ENCODE measurements at places on chromosomes 16 and 17. TPM values are rescaled to one million over a fixed set of nuclear protein-coding genes. Genes with fewer than 3 reads are reported as not detected.

TLCD2 gene
- total RNA-seq: 7.5 TPM

LRRC37A2 gene
- total RNA-seq: 7.7 TPM

GRCh38 chr17:51355441-51356410 lies 95.4 kb downstream of the UTP18 start:
- no peak for DNase-seq

- no peak for DNase-seq
Observed at GRCh38 chr17:47714773-47715396, 18.2 kb upstream of the TBX21 start.

- DNase-seq: no peak
Observed at GRCh38 chr17:11122908-11123307, 118.1 kb upstream of the SHISA6 start.

DNA sequence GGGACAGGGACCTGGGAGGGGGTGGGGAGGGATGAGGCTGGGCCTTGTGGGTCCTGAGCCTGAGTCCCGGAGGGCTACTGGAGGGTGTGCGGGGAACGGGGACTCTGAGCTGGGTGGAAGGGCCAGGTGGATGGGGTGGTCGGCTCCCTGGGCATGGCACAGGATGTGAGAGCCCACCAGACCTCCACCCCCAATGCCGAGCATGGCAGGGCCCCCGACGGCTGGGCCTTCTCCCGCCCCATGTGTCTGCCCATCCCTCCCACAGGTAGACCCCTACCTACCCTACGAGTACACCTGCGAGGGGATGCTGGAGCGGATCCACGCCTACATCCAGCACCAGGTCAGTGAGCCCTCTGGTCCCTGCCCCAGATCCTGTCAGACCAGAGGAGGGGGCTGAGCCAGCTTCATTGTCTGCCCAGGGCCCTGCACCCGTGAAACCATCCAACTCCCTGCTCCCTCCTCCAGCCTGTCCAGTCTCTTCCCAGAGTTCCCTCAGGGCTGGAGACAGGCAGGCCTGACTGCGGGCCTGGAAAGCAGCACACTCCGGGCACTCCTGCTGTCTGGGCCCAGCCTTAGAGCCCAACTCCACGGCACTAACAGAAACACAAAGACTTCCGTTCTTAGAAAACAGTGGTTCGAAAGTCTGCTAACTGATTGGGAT lies 78.0 kb downstream of the MGAT5B start:
- DNase-seq: no peak

DNA sequence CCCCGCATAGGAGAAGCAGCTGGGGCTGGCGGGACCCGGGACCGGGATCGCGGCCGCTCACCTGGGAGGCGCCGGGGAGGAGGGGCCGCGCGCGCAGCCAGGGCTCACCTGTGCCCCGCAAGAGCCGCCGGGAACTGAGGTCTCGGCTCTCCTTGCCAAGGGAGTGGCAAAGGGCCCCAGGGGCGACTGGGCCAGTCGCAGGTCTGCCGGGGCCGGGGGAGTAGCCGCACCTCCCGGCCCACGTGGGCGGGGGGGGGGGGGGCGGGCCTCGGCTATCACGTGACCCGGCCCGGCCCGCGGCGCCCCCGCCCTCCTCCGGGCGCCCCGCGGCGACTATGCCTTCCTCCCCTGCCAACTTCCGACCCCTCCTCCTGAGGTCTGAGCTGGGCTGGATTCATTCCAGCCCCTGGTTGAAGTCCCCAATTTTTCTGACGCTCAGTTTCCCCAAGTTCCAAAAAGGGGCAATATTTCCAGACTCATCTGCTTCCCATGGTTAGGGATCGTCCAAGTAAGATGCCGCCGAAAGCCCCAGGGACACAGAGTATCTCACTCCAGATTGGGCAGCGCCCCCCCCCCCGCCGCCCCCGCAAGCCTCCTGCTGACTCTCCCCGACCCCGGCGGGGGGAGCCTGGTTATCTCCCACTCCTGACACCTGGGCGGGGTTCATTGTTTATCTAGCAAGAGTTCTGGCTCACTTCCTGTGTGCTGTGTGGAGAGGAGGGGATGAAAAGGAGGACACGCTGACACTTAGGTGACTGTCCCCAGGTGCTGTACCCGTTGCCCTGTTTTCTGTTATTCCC lies at the start of gene TMC6:
TSS of gene TMC6 (minus strand) at position 205 of the 800 bp plus-strand sequence. CDS start 1,923 bp downstream, outside the sequence.
- no peak for DNase-seq

- no peak for DNase-seq
Observed at GRCh38 chr17:76267051-76267576, 2.0 kb downstream of the UBALD2 start.

DNA sequence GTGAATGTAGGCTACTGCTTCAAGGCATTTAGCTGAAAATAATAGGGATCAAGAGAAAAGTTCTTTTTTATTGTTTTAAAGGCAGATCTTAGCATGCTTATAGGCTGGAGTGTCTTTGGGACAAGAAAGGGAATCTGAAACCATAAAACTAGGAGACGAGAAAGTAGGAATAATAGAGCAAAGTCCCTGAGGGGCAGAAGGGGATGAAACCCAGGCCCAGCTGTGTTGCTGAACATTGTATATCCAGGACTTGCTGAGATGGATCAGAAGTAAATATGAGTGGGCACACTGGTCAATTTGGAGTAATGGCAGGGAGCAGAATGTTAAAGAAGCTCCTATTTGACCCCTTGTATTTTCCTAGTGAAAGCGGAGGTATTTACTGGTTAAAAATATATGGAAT lies 9.3 kb downstream of the ZNF689 start:
- DNase-seq: no peak

DNA sequence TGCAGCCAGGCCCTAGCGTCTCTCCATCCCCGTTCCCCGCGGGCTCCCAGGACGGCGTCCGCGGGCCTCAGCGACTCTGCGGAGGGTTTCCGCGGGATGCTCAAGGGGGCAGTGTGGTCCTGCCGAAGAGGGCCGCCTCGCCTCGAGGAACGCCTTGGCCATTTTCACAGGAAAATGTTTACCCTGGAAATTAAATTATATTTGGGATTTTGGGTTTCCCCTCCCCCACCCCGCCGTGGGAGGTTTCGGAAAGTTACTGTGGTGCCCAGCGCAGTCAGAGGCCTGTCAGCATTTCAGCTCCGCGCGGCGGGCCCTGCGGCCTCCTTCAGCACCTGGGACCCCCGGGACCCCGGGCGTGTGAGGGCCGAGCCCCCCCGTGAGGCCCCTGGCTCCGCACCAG lies 94.5 kb downstream of the PCTP start:
- no peak for DNase-seq

DNA sequence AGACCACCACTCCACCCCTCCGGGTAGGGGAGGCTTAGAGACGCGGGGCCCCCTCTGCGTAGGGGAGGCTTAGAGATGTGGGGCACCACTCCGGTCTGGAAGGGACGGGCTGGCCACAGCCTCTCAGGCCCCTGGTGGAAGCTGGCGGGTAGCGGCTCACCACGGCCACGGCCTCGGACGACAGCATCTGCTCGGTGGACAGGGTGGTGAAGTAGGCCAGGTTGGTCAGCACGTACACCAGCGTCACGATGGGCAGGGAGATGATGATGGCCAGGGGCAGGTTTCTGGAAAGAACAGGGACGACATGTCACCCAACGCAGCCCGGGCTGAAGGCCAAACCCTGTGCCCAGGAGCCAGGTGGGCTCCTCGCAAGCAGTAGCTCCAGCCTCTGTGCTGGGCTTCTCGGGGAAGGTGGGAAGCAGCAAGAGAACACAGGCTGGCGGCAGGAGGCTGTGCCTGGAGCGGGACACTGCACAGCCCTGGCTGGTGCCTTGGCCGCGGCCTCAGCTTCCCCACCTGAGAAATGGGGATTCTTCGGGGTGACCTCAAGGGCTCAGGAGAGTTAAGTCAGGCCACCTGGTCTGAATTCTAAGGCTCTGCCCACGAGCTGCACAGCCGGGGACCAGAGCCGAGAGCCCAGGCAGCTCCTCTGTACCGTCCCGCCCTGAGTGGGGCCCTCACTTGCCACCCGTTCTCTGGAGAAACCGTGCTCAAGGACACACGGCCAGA lies 29.6 kb downstream of the SLC7A5 start:
- no peak for DNase-seq

- DNase-seq: no peak
Observed at GRCh38 chr17:43536236-43536992, 9.7 kb downstream of the ETV4 start.

DNA sequence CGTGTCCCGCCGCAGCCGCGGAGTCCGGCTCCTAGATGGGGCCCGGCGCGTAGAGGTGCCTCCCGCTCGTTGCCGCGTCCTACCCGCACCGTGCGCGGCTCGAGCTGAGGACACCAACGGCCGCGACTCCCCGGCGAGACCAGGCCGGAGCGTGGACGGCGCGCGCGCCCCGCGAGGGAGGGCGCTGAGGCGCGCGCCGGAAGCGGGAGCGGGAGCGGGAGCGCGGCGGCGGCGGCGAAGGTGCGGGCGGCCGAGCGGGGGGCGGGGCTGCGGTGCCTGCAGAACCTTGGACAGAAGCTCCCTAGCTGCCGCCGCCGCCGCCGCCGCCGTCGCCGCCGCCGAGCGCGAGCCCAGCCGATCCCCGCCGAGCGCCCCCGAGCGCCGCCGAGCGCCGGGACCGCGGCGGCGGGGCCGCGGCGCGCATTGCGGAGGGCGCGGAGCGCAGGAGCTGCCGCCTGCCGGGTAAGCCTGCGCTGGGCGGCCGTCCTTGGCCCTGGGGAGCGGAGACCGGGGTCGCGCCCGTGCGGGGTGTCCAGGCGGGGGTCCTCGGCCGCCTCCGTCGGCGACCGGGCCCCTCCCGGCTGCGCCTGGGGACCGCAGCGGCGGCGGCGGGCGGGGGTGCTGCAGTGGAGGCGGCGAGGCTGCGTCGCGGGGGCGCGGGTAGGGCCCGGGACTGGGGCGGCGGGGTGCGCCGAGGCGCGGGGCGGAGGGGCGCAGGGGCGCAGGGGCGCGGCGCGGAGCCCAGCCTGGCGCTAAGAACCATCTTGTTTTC lies at the start of gene CDK5R1:
TSS of gene CDK5R1 (plus strand) at position 293 of the 772 bp plus-strand sequence. CDS start 628 bp downstream, outside the sequence.
- no peak for DNase-seq

- DNase-seq: no peak
Observed at GRCh38 chr17:28612936-28613872, 781 bp downstream of the RSKR start.
